ENCODE measurements at places on chromosomes 11 and 22.

DNA sequence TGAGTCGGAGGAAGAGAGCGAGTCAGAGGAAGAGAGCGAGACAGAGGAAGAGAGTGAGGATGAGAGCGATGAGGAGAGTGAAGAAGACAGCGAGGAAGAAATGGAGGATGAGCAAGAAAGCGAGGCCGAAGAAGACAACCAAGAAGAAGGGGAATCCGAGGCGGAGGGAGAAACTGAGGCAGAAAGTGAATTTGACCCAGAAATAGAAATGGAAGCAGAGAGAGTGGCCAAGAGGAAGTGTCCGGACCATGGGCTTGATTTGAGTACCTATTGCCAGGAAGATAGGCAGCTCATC is 780 bp downstream of the TRIM44 start:
- DNase-seq, result no peak

DNA sequence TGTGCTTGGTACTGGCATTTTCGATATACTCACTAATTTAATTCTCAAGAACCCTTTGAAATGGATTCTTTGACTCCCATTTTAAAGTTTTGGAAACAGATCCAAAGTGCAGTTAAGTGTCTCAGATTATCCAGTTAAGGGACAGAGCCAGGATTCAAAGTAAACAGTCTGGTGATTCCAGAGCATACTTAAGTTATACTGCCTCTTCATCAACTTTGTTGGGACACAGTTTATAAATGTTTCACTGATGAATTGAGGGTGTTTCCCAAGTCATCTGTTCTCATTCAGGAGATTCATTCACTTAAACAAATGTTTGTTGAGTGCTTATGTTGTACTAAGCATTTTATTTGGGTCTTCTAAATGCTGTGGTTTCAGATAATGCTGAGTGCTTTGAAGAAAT is 17.1 kb downstream of the KDM2A start:
- no peak for DNase-seq

GRCh38 chr11:12485328-12485727 is 108.0 kb downstream of the PARVA start:
- DNase-seq, result no peak

- no peak for DNase-seq
Measured at GRCh38 chr11:10868352-10868751, 10.5 kb upstream of the ZBED5 start.

DNA sequence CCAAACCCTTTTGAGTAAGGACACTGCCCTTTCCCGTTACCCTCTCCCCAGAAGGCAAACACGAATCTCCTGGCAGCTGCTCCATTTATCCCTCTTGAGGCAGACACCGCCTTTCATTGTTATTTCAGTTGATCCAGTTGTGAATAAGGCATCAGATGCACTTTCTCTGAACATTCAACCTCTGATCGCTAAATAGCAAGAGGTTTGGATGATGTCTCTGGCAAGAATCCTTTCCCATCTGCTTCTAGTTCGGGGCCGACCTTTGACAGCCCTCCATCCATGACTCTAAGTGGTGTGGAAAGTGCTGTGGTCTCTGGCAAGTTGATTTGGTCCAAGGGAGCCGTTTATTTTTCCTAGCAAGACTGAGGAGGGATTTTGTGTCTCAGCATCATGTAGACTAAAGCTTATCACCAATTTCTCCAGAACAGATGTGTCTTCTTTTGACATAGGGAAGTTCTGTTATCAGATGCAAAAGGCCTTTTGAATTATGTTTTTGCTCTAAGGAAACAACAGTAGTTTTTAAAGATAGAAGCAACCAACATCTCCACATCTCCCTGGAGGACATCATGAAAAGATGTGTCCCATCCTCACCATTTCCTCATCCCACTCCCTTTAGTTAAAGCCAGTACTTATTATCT is 123.6 kb downstream of the CCDC34 start:
- DNase-seq, result no peak

GRCh38 chr11:109680127-109680526 is 258.1 kb downstream of the C11orf87 start:
- DNase-seq, result no peak
